ENCODE measurements at places on chromosomes 5 and 9.

DNA sequence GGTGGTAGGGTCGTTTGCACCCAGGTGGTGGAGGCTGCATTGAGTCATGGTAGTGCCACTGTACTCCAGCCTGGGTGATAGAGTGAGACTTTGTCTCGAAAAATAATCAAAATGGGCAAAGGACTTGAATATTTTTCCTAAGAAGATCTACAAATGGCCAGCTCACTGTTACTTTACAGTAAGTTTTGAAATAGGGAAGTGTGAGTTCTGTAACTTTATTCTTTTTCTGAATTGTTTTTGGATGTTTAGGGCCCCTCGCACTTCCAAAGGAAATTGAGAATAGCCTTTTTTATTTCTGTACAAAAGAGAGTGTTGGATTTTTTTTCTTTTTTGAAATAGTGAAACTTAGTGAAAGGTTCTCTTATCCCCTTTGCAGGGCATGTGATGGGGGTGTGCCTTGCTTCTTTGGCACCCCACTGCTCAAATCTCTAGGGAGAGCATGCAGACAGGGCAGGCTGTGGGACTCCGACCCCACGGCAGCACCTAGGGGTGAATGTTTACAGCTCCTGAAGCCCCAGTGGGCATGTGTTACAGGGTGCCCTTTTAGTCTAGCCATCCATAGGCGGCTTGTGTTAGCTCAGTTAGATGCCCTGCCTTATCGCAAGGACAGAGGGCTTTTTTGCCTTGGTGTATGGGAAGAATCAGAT is 33.3 kb downstream of the GPBP1 start:
- DNase-seq = no peak

DNA sequence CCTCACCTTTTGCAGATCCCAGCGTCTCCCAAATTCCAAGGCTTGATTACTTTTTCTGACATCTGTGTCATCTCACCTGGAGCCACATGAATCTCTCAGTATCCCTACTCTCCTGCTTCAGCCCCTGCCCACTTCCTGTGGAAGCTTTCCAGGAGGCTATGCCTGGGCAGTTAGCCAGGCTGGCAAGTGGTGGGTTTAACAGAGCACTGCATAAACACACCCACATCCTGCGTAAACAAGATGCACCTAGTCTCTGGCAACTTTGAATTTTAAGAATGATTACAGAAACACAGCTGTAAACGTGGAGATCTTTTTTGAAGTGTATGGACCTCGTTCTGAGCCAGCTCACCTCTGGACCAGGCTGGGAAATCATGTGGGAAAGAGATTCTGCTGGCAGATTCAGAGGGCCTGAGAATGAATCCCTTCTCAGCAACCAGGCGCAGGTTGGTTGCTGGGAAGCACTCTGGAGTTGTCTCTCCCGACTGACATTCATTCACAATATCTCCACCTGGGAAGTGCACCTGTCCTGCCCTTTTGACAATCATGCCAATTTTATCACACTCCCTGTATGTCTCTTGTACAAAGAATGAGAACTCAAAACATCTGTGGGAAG is 55.7 kb upstream of the FANCC start:
- DNase-seq = no peak

- DNase-seq = no peak
Measured at GRCh38 chr5:178355671-178356070, 123.1 kb upstream of the PHYKPL start.

DNA sequence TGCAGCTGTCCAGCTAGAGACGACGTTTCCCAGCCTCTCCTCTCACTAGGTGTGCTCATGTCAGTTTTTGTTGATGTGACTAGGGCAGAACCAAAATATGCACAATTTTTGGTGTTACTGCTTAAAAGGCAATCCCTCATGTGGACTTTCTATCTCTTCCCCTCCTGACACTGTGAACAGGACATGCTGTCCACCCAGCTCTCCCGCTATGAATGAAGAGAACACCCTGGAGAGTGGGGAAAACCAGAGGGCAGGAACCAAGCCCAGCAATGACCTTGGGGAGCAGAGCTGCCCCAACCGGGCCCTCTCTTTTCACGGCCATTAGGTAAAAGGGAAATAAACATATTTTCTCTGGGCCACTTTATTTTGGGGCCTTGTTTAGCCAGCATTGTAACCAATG is 46.7 kb upstream of the TBC1D2 start:
- DNase-seq = no peak

DNA sequence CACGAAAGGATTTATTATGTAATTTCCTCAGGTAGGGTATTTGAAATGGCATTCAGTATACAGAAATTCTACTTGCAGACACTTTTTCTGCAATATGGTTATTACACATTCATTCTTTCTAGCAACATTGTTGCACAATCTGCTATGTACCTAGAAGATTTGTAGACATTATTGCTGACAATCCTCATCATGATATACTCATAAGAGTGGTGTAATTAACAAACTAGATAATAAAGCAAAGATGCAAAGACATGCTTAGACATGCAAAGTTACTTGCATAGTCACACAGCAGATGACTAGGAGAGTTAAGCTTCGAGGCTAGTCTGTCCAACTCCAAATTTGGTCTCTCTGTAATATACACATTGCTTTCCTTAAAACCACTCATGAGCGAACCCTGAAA is 317.1 kb downstream of the ASTN2 start:
- no peak for DNase-seq

DNA sequence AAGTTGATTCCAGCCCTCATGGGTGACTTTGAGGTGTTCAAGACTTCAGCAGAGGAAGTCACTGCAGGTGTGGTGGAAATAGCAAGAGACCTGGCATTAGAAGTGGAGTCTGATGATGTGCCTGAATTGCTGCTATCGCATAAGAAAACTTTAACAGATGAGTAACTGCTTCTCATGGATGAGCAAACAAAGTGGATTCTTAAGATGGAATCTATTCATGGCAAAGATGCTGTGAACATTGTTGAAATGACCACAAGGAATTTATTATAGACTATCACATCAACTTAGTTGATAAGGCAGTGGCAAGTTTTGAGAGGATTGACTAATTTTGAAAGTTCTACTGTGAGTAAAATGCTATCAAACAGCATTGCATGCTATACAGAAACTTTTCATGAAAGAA is 17.1 kb upstream of the POU4F3 start:
- DNase-seq = no peak

GRCh38 chr5:89327608-89328007 is 444.6 kb upstream of the MEF2C start:
- no peak for DNase-seq

GRCh38 chr9:16422114-16422513 is 448.4 kb downstream of the BNC2 start:
- no peak for DNase-seq

GRCh38 chr9:92745331-92745730 is 19.3 kb downstream of the BICD2 start:
- DNase-seq = no peak

DNA sequence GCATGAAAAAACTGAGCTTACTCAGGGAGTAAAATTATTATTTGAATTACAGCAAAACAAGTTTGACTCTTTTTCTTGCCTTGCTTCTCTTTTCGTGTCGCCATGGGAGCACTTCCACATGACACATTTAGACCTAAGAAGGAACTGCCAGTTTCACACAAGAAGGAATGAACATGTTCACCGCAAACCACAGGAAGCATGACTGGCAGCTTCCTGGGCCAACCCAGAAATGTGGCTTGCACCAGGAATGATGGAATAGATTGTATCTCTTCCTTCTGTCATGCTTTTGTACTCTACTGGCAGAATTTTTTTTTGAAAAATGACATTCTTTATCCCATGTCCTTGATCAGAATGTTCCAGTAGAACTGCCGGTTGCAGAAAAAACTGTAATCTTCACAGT is 32.9 kb upstream of the MAN2A1 start:
- DNase-seq = peak; percentile 1

GRCh38 chr5:4225741-4226140 is 630.1 kb downstream of the IRX1 start:
- no peak for DNase-seq

GRCh38 chr5:73783828-73784227 is 157.8 kb downstream of the ARHGEF28 start:
- no peak for DNase-seq

DNA sequence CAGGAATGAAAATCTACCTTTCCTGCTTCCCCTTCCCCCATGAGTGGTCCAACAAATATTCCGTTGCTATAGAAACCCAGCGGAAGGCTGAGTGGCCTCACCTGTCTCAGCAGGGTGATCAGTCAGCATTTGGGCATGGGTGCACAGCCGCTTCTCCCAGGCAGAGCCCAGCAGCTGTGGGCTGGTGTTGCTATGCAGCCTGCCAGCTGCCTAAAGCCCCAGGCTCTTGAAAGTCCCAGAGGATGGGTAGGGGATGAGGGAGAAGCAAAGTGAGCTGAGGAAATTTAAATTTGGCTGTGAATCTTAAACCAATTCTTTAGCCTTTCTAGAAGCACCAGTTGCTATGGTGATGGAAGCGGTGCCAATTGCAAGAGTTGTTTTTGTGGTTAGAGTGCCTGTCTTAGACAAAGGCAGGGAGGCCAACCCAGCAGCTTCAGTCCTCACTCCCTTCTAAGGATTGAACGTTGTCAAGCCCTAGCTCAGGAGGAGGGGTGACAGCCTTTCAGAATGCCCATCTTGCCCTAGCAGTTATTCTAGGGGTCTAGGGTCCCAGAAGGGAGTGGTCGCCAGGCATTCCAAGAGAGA is 151.5 kb upstream of the PITX1 start:
- no peak for DNase-seq

- no peak for DNase-seq
Measured at GRCh38 chr5:67190861-67191260, 5.7 kb downstream of the CD180 start.

DNA sequence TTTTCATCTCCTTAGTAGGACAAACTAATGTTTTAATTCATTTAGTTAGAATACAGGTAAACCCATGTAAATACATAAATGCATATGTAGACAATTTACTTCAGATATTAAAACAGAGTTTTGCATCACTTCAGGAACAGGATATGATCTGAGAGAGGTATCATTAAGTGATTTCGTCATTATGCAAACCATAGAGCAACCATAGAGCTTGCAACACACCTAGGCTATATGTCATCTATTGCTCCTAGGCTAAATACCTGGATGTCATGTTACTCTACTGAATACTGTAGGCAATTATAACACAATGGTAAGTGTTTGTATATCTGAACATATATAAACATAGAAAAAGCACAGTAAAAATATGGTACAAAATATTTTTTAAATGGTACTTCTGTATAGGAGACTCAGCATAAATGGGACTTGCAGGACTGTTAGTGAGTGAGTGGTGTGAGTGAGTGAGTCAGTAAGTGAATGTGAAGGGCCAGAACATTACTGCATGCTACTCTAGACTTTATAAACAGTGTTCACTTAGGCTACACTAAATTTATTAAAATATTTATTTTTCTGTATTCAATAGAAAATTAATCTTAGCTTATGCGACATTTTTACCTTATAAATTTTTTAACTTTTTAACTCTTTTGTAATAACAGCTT is 1377.5 kb upstream of the CDH9 start:
- DNase-seq = no peak

DNA sequence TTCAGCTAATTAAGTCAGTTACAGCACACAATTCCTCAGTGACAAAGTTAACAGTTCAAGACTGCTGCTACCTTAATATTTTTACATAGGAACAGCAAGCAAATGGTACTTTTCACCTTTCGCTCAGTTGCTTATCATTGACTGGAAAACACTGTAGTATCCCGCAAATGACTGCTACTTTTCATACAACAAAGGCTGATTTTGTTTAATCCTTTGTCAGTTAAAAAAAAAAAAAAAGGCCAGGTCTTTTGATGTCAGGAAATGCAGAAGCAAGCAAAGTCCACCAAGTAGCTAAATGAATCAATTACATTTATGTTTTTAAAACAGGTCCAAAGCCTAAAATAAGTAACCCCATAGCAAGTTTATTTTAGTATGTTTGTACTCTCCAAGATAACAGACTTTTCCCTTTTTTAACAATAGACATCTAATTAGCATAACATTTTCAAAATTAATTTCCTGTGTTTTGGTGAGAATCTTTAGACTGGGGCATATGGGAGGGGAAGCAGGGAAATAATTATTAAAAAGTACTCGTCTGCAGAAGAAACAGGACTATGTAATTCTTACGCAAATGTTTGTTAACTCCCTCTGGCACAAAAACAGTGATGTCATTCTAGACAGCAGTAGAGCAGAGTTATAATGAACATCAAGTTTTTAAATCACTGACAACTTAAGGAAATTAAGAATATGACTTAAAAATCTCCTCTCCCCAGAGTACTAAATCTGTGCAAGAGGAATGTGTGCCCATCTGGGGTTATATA is 9.6 kb downstream of the PFDN1 start:
- no peak for DNase-seq

DNA sequence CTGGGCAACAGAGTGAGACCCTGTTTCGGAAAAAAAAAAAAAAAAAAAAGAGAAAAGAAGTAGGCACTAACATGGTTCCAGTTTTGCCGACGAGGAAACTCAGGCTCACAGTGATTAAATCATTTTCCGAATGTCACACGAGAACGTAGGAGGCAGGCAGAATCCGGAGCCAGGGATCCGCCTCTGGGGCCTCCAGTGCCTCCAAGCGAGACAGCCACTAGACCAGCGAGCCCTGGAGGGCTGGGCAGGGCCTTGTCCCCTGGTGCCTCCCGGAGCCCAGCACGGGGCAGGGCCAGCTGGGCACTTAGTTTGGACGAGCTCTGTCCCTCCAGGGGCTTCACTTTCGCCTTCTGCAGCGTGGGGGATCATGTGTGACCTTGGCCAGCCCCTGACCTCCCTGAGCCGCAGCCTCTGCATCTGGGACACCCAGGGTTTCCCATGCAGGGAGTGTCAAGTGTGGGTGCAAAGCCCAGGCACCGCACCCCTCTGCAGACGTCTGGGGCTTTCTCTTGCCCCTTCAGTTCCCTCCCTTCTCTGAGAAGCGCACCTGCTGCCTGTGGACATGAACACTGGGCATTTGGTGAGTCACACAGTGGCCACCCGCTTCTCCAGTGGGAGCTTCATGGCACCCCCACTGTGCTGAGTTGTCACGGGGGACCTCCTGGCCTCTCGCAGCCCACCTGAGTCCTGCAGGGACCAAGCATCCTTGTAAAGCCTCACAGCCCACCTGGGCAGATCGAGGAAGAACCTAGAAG is 80.3 kb downstream of the RXRA start:
- DNase-seq = no peak

DNA sequence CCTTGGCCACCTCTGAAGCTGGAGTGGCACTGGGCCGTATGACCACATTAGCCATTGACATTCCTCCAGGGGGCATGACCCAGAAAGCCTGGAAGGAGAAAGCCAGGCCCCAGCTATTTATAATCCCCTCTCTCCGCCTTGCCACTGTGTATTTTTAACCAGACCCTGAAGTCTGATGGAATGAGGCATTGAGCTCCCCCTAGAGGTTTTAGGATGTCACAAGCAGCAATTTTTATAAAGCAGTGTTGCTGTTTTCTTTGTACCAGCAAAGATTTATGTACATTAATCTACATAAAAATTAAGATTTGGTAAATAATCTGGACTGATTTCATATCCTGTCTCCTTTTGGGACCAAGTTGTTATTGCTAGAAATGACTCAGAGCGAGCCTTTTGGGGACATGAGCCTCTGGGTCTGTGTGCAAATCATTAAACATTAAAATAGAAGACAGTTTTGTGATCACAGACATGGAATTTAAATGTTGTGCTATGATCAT is 127.1 kb downstream of the TRIO start:
- no peak for DNase-seq

- no peak for DNase-seq
Measured at GRCh38 chr5:158244882-158245281, 385.9 kb upstream of the CLINT1 start.

- DNase-seq = no peak
Measured at GRCh38 chr5:35281613-35282012, 51.3 kb upstream of the PRLR start.

- no peak for DNase-seq
Measured at GRCh38 chr9:87387351-87388011, 110.2 kb upstream of the DAPK1 start.
